ENCODE measurements at places on chromosomes 2 and 18. TPM values are rescaled to one million over a fixed set of nuclear protein-coding genes. Genes with fewer than 3 reads are reported as not detected.

DNA sequence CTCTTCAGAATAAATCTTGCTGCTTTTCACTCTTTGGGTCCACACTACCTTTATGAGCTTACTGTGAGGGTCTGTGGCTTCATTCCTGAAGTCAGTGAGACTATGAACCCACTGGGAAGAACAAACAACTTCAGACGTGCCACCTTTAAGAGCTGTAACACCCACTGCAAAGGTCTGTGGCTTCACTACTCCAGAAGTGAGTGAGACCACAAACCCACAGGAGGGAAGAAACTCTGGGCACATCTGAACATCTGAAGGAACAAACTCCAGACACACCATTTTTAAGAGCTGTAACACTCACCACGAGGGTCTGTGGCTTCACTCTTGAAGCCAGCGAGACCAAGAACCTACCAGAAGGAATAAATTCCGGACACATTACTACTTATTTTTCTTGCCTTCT, 964.1 kb upstream of the NXPH2 start:
- no peaks in the 10 kb centered on the region for H3K36me3 ChIP-seq
- no peak for DNase-seq
- H3K4me3 ChIP-seq, result no peak overlapping the region
- H3K27ac ChIP-seq, result no peak overlapping the region
- no peaks in the 10 kb centered on the region for H3K4me1 ChIP-seq

- no peak overlapping the region for H3K4me3 ChIP-seq
- H3K36me3 ChIP-seq, result no peaks in the 10 kb centered on the region
- DNase-seq, result no peak
- no peaks in the 10 kb centered on the region for H3K4me1 ChIP-seq
Measured at GRCh38 chr18:78735131-78736014, 244.2 kb upstream of the SALL3 start.

DNA sequence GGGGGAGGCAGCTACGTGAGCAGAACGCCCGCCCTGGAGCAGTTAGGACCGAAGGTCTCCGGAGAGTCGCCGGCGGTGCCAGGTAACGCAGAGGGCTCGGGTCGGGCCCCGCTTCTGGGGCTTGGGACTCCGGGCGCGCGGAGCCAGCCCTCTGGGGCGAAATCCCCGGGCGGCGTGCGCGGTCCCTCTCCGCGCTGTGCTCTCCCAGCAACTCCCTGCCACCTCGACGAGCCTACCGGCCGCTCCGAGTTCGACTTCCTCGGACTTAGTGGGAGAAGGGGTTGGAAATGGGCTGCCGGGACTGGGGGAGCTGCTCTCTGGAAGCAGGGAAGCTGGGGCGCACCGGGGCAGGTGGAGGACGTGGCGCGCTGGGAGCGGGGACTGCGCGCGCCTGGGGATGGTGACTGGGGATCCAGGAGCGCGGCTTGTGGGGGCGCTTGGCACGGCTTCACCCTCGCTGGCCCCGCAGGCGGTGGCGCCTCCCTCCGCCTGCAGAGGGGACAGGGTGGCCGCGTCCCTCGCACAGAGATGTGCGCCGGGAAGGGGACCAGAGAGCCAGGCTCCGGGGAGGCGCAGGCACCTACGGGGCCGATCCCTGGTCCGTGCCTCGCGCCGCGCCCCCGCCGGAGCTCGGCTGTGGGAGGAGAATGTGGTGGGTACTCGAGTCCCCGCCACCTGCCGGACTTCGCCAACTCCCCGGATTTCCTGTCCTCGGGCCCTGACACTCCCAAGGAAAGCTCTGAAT, 688 bp downstream of the CDH20 start:
- no peaks in the 10 kb centered on the region for H3K4me1 ChIP-seq
- no peak overlapping the region for H3K4me3 ChIP-seq
- no peak for DNase-seq
- H3K27ac ChIP-seq, result no peak overlapping the region

DNA sequence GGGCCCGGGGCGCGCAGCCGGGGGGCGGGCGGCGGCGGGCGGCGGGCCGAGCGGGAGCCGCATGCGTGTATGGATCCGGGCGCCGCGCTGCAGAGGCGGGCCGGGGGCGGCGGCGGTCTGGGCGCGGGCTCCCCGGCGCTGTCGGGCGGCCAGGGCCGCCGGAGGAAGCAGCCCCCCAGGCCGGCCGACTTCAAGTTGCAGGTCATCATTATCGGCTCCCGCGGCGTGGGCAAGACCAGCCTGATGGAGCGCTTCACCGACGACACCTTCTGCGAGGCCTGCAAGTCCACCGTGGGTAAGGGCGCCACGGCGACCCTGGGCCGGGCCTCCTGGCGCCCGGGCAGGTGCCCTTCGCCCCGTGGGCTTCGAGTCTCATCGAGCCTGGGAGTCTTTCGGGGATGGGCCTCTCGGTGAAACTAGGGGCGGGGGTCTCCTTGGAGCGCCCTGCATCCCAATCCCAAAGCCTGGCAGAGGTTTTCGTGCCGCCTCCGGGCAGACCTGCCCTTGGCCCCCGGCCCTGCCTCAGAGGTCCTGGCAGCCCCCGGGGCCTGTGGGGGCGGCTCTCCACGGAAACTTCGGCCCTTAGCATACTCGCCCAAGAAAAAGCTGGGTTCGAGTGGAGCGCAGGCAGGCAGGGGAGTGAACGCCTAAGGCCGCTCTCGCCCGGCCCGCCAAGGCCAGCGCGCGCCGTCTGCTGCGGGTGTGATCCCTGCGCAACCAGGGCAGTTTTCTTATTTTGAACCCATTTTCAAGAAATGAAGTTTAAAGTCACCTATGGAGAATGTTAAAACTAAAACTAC, 622 bp downstream of the RAB12 start:
- DNase-seq, result peak; percentile 10
- no peaks in the 10 kb centered on the region for H3K27me3 ChIP-seq
- H3K4me1 ChIP-seq, result peaks cover 51% of the 10 kb centered on the region
- H3K27ac ChIP-seq, result peak overlapping the region; percentile 71

- H3K36me3 ChIP-seq, result peaks cover 89% of the 10 kb centered on the region
- H3K4me1 ChIP-seq, result peaks cover 4% of the 10 kb centered on the region
- H3K4me3 ChIP-seq, result no peak overlapping the region
- no peak overlapping the region for H3K27ac ChIP-seq
- DNase-seq, result no peak
Measured at GRCh38 chr2:69512446-69512845, 75.2 kb upstream of the NFU1 start.

DNA sequence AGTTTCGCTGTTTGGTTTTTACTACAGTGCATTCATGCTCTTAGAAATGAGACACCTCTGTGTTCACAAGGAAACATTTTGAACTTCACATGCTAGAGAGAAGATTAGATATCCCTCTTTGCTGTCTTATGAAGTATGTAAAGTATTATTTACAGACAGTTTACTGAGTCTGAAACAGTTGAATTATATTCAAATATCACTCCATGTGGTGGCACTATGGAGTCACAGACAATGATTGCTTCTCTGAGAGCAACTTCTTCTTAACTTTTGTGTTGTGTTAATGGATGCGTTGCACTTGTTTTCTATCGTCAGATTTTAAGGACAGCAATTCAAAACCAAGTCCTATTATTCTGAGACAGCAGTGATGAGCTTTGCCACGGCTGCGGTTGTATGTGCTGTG, 823.6 kb downstream of the GALR1 start:
- H3K27ac ChIP-seq, result no peak overlapping the region
- H3K36me3 ChIP-seq, result no peaks in the 10 kb centered on the region
- no peaks in the 10 kb centered on the region for H3K27me3 ChIP-seq
- no peaks in the 10 kb centered on the region for H3K4me1 ChIP-seq
- DNase-seq, result no peak

GRCh38 chr2:68110102-68110501, 47.3 kb upstream of the C1D start:
- H3K27ac ChIP-seq, result no peak overlapping the region
- H3K27me3 ChIP-seq, result no peaks in the 10 kb centered on the region
- H3K4me1 ChIP-seq, result no peaks in the 10 kb centered on the region
- no peak for DNase-seq
- H3K4me3 ChIP-seq, result no peak overlapping the region

DNA sequence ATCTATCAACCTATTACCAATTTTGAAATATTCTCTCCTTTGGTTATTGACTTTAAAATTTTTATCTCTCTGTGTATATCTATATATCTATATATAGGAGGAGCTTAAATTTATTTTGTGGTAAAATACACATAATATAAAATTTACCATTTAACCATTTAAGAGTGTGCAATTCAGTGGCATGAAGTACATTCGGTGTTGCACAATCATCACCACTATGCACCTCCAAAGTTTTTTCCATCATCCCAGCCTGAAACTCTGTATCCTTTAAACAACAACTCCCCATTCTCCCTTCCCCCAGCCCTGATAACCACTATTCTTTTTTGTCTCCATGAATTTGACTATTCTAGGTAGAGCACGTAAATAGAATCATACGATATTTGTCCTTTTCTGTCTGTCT, 49.1 kb downstream of the CDKL4 start:
- no peak overlapping the region for H3K27ac ChIP-seq
- H3K36me3 ChIP-seq, result no peaks in the 10 kb centered on the region
- DNase-seq, result no peak
- H3K4me3 ChIP-seq, result no peak overlapping the region
- no peaks in the 10 kb centered on the region for H3K4me1 ChIP-seq
- no peaks in the 10 kb centered on the region for H3K27me3 ChIP-seq

GRCh38 chr2:98455494-98455976, 10.9 kb downstream of the INPP4A start:
- H3K27me3 ChIP-seq, result no peaks in the 10 kb centered on the region
- peaks cover 99% of the 10 kb centered on the region for H3K4me1 ChIP-seq
- H3K4me3 ChIP-seq, result peak overlapping the region; percentile 18
- DNase-seq, result peak; percentile 53
- no peaks in the 10 kb centered on the region for H3K36me3 ChIP-seq

DNA sequence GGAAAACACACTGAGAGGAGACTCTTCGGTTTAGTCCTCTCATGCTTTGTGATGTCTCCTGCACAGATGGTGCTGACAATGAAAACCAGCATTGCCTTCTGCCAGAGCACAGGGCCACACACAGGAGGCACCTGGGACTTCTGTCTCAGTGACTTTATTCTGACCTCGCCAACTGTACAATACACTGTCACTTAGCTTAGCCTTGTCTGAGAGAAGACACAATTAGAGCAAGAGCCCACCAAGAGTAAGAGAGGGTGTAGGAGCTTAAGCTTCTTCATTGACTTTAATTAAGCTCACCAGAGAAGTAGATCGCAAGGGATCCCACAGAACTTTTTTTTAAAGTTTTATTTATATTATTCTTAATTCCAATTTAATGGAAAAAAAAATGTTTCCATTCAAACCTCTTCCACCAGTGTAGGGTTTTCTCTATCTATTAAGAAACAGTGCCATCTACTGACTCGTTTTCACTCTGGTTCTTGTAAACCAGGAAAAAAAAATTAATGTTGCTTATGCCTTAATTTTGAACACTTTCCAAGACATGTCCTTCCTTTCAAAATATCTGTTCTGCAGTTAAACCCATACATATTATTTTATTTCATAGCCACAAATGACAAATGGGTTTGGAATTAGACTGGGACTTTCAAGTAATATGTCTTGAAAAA, 42.4 kb upstream of the DDX18 start:
- no peak overlapping the region for H3K27ac ChIP-seq
- DNase-seq, result no peak
- no peaks in the 10 kb centered on the region for H3K36me3 ChIP-seq
- no peak overlapping the region for H3K4me3 ChIP-seq
- H3K4me1 ChIP-seq, result no peaks in the 10 kb centered on the region

DNA sequence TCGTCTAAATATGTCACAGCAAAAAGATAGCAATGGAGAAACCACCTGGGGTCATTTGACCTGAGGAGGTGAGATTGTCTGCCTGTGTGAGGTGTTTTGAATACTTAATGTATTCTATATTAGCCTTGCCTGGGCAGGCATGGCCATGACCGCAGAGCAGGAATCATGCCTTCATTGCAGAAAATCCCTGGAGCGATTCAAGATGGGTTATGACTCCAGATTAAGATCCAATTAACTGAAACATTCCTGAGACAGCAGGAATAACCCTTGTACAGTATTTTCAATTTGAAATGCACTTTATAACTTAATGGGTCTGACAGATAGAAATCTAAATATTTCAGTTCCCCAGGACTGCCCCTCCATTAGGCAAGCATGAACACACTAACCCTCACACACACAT, 227.3 kb upstream of the RAB6C start:
- H3K36me3 ChIP-seq, result no peaks in the 10 kb centered on the region
- no peaks in the 10 kb centered on the region for H3K4me1 ChIP-seq
- H3K27me3 ChIP-seq, result no peaks in the 10 kb centered on the region
- H3K4me3 ChIP-seq, result no peak overlapping the region
- H3K27ac ChIP-seq, result no peak overlapping the region

DNA sequence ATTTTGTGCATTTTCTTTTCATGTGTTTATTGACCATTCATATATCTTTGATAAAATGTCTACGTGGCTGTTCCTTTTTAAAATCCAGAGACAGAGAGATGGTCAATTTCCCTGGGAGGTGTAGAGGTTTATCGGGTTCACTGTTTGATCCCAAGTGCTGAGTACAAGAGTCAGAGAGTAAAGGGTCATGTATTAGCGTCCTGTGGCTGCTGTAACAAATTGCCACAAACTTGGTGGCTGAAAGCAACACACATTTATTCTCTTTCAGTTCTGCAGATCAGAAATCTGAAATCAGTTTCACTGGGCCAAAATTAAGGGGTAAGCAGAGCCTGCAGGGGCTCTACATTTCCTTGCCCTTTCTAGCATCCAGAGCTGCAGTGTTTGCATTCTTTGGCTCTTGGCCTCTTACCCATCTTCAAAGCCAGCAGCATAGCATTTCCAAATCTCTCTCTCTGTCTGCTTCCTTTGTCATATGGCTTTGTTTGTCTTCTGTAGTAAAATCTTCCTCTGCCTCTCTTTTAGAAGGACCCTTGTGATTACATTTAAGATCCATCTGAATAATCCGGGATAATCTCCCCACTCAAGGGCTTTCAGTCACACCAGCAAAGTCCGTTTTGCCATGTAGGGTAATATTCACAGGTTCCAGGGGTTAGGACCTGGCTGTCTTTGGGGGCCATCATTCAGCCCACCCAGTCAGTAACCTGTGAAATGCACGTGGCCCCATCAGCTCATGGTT, 49.9 kb downstream of the TMEM17 start:
- no peak overlapping the region for H3K4me3 ChIP-seq
- H3K36me3 ChIP-seq, result no peaks in the 10 kb centered on the region
- no peaks in the 10 kb centered on the region for H3K27me3 ChIP-seq
- no peak overlapping the region for H3K27ac ChIP-seq

DNA sequence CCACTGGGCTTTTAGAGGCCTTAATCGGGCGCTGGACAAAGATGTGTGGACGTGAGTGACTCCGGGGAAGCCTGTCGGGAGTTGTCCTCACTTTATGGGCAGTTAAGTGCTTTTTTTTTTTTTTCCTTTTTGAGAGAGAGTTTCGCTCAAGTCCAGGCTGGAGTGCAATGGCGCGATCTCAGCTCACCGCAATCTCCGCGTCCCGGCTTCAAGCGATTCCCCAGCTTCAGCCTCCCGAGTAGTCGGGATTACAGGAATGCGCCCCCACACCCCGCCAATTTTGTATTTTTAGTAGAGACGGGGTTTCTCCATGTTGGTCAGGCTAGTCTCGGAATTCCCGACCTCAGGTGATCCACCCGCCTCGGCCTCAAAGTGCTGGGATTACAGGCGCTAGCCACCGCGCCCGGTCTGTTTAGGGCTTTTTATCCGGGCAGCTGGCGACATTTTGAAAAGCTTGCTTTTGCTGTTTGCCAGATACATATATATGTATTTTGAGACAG, 1.5 kb downstream of the MSH6 start:
- H3K4me1 ChIP-seq, result peaks cover 36% of the 10 kb centered on the region
- H3K4me3 ChIP-seq, result peak overlapping the region; percentile 22
- H3K36me3 ChIP-seq, result no peaks in the 10 kb centered on the region
- no peaks in the 10 kb centered on the region for H3K27me3 ChIP-seq
- peak overlapping the region; percentile 94 for H3K27ac ChIP-seq
- no peak for DNase-seq

The ALK gene
- total RNA-seq, result not detected

The SCN3A gene
- total RNA-seq, result not detected

The SUMO1 gene
- 53.2 TPM for total RNA-seq

The DNAJC5G gene
- not detected for total RNA-seq

The SCN1A gene
- not detected for total RNA-seq

The TRIM54 gene
- not detected for total RNA-seq

The SH2D6 gene
- 1.5 TPM for total RNA-seq

The NT5C1B gene
- not detected for total RNA-seq

Data from CD4-positive, alpha-beta memory T cell (primary cell).